Muscle of leg (tissue), 16 donors: ENCODE measurements at places on chromosomes 7 and 10. TPM values are rescaled to one million over a fixed set of nuclear protein-coding genes. Genes with fewer than 3 reads are reported as not detected.
A peak's percentile ranks its signal among the peaks of the same experiment; 100 is the strongest.

Gene GRM3
- polyA plus RNA-seq, result 0.12 TPM

Gene NRF1
- polyA plus RNA-seq, result 13.7 TPM

GRCh38 chr7:139854124-139854511 is 25.1 kb downstream of the TBXAS1 start:
- DNase-seq, result no peak

GRCh38 chr7:130095812-130096211 is 25.5 kb downstream of the KLHDC10 start:
- DNase-seq, result peak; percentile 36
